ENCODE measurements at places on chromosomes 6 and 20.

DNA sequence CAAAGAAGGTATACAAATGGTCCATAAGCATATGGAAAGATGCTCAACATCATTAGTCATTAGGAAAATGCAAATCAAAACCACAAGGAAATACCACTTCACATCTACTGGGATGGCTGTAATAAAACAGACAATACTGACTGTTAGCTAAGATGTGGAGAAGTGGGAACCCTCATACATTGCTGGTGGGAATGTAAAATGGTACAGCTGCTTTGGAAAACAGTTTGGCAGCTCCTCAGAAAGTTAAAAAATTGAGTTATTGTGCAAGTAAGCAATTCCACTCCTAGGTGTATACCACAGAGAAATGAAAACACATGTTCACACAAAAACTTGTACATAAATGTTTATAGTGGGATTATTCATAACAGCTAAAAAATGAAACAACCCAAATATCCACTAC lies 173.0 kb upstream of the JAG1 start:
- no peak overlapping the region for H3K27ac ChIP-seq
- no peak overlapping the region for H3K4me3 ChIP-seq
- DNase-seq = no peak
- H3K4me1 ChIP-seq = no peaks in the 10 kb centered on the region
- no peaks in the 10 kb centered on the region for H3K36me3 ChIP-seq

- H3K36me3 ChIP-seq = no peaks in the 10 kb centered on the region
- H3K27ac ChIP-seq = no peak overlapping the region
- no peak overlapping the region for H3K4me3 ChIP-seq
- H3K27me3 ChIP-seq = no peaks in the 10 kb centered on the region
- no peak for DNase-seq
Measured at GRCh38 chr6:93337014-93337413, 82.3 kb downstream of the EPHA7 start.

DNA sequence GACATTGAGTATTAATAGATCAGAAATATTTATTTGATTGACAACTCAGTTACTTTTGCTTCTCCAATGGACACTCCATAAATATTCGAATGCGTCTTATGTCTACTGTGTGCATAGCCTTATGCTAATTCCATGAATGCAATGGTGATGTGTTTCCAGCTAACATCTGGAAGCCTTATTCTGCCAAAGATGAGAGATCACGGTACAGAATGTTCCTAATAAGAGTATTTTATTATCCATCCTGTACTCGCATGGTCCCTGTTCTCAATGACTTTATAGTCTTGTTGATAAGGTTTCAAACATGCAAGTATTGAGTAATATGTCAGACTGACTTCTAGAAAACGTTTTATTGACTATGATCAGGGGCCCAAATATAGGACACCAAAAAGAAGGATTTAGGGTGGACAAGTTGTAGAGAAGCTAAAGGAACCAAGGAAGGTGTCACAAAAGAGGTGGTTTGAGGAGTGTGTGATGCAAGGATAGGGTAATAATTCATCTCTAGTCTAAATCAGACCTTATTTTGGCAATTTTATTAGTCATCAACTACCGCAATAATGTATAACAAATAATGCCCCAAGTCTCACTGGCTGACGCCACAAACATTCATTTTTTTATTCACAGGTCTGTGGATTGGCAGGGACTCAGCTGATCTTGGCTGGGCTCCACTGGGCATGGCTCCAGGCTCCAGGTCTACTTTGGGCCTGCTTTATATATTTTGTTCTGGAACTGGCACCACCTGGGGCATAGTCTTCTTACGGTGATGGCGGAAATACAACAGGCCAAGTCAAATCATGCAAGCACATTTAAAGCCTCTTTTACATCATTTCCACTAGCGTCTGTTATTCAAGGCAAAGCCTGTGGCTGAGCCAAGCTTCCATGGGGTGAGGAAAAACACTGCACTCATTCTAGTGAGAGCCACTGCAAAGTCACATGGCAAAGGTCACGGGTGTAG lies 24.5 kb upstream of the CD83 start:
- H3K36me3 ChIP-seq = no peaks in the 10 kb centered on the region
- H3K4me1 ChIP-seq = no peaks in the 10 kb centered on the region
- no peak overlapping the region for H3K4me3 ChIP-seq
- H3K27me3 ChIP-seq = no peaks in the 10 kb centered on the region

DNA sequence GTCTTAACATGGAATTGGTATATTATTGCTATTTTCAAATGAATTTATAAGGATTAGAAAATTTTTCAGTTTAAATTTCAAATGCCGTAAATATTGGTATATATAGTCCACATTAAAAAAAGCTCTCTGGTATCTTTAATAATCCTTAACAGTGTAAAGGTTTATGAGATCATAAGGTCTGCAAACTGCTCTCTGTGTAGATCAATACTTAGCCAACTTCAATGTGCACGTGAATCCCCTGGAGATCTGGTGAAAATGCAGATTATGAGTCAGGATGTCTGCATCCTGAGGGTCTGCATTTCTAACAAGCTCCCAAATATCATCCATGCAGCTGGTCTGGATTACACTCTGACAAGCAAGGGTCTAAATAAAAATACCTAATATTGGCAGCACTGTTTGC lies 43.5 kb downstream of the LAMA4 start:
- H3K27me3 ChIP-seq = no peaks in the 10 kb centered on the region
- peaks cover 5% of the 10 kb centered on the region for H3K4me1 ChIP-seq
- H3K27ac ChIP-seq = no peak overlapping the region
- no peak for DNase-seq
- no peak overlapping the region for H3K4me3 ChIP-seq

- H3K36me3 ChIP-seq = no peaks in the 10 kb centered on the region
- H3K4me1 ChIP-seq = peaks cover 5% of the 10 kb centered on the region
- DNase-seq = no peak
- H3K27ac ChIP-seq = no peak overlapping the region
- no peak overlapping the region for H3K4me3 ChIP-seq
Measured at GRCh38 chr6:20678831-20679352, 144.6 kb downstream of the CDKAL1 start.

GRCh38 chr6:139765825-139766285 lies 391.4 kb upstream of the CITED2 start:
- H3K4me1 ChIP-seq = peaks cover 35% of the 10 kb centered on the region
- no peak overlapping the region for H3K27ac ChIP-seq
- no peaks in the 10 kb centered on the region for H3K27me3 ChIP-seq
- H3K4me3 ChIP-seq = no peak overlapping the region
- no peaks in the 10 kb centered on the region for H3K36me3 ChIP-seq

DNA sequence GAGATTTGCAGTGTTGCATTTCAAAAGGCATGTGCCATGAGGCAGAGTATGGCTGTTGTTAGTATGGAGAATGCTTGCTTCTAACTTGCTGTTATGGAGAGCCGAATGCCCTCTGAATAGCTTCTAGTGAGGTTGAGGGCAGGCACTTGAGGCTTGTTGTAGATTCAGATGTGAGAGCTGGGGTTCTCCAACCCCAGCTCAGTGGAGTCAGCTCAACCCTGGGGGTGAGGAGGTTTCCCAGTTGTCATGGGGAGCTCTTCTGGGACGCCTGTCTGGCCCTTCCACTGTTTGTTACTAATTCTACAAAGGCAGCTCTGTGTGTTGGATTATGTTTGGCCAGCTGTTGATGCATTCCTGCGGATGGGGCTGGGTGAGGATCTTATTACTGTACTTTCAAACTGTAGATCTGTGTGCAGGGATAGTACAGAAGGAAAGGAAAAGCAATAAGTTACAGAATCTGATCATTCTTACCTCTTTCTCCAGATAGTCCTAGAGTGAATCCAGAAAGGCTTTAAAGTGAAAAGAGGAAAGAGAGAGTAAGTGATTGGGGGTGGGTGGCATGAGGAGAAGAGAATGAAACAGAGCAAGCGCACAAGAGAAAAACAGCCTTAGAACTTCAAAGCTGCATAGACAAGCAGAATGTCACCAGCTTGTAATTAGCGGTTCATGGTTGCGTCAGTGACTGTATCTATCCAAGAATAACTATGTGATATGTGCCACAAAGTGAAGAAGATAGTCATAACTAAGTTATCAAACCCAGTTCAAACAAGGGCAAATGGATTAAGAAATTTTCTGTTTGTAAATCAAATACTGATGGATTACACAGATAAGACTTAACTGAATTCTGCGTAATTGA lies 148.7 kb downstream of the PRL start:
- peaks cover 45% of the 10 kb centered on the region for H3K4me1 ChIP-seq
- no peak overlapping the region for H3K27ac ChIP-seq
- H3K36me3 ChIP-seq = no peaks in the 10 kb centered on the region
- peak; percentile 9 for DNase-seq
- H3K27me3 ChIP-seq = no peaks in the 10 kb centered on the region
